ENCODE measurements at places on chromosomes 3 and 15. TPM values are rescaled to one million over a fixed set of nuclear protein-coding genes. Genes with fewer than 3 reads are reported as not detected.

- no peak for DNase-seq
Measured at GRCh38 chr3:63609834-63610233, 42.6 kb upstream of the SNTN start.

DNA sequence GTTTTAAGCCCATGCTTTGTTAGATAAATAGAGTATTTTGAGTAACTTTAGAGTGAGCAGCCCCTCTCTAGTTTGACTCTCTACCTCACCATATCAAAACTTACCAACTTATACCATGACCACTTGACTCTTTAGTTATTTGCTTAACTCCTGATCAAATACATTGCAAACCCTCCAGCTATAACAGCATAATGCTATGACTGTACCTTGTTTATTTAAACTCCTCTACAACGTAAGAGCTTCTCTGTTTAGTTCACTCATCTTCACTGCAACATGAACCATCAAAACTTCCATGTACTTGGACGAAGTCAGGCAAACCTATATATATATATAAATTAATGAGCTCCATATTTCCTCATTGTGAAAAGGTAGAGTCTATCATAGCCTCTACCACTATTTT is 218.2 kb downstream of the DPH6 start:
- no peak for DNase-seq

DNA sequence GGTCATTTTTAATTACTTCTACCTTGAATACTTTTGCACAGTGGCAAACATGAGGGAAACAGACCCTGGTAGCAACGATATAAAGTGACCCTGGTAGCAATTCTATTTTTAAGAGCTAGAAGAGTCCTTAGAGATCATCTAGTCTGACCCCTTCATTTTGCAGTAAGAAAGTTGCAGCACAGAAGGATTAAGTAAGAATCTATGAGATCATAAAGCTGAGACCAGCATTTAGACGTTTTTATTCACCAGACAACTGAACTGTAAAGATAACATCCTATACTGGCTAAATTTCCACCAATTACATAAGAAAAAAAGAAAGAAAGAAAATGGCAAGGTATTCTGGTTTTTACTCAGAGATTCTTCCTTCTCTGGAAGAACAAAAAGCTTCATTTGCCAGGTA is 49.9 kb downstream of the LRRFIP2 start:
- DNase-seq: no peak

Gene PDCD6IP
- 71.5 TPM for total RNA-seq

Gene CLRN1
- not detected for total RNA-seq

Gene GOLGA8K
- 0.47 TPM for total RNA-seq
